Hindlimb muscle (tissue), 1 donor: ENCODE measurements at places on chromosomes 3 and 15.

GRCh38 chr3:47910777-47911440, 105.3 kb downstream of the MAP4 start:
- no peak for DNase-seq

DNA sequence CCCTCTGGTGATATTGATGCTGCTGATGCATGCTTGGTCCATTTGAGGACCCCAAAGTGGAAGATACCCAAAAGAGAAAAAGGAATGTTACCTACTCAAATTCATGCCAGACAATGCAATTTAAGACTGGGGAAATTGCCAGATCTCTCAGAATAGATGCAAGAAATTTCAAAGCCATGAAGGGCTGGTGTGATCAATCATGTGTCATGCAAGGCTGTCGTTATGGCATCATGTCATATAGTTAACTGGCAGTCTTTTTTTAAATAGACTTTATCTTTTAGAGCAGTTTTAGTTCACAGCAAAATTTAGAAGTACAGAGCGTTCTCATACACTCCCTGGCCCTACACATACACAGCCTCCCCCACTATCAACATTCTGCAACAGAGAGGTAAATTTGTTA, 53.1 kb upstream of the ABHD2 start:
- DNase-seq, result no peak

- no peak for DNase-seq
Observed at GRCh38 chr3:131903988-131904415, 130.8 kb downstream of the CPNE4 start.

GRCh38 chr15:56805466-56806147, 72.3 kb upstream of the ZNF280D start:
- no peak for DNase-seq

DNA sequence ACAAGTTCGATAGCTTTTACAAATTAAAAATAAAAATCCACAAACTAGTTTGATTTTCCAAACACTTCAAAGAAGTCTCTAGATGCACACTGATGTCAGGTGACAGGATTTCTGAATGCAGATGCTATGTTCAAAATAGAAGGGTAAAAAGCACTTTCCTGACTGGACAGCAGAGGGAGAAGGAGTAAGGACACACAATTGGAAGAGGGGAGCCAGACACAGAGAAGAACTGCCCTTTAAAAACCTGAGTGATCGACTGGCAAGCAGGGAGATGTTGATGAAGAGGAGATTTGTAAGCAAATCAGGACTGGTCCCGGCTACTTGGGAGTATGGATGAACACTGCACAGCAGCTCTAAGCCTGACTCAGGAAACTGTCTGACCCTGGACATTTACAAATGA, 612.8 kb downstream of the MAGI1 start:
- DNase-seq, result no peak

GRCh38 chr3:157692468-157692867, 189.3 kb upstream of the VEPH1 start:
- DNase-seq, result no peak
